ENCODE measurements at places on chromosomes 4 and X.

GRCh38 chr4:89353514-89353913, 45.9 kb upstream of the GPRIN3 start:
- no peak for DNase-seq

GRCh38 chr4:1249731-1250526, 999 bp upstream of the CTBP1 start:
- peak; percentile 50 for DNase-seq

GRCh38 chr4:25424539-25425228, 47.6 kb downstream of the ANAPC4 start:
- no peak for DNase-seq

DNA sequence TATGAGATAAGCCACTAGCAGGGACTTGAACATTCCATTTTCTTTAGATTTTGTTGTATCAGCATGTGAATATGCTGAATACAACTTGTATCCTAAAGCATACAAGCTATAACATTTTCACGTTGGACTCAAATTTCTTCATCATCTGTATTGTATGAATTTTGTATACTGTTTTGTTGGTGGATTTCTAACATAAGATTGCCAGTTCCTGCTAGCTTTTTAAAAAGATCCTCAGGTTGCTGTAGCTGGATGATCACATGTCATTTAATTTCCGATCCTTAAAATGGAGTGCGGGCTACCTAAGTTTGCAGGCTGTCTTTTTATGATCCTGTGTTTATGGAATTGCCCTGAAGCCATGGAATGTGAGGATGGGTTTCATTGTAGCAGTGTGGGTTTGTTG, 6.9 kb downstream of the PDLIM5 start:
- DNase-seq = no peak

DNA sequence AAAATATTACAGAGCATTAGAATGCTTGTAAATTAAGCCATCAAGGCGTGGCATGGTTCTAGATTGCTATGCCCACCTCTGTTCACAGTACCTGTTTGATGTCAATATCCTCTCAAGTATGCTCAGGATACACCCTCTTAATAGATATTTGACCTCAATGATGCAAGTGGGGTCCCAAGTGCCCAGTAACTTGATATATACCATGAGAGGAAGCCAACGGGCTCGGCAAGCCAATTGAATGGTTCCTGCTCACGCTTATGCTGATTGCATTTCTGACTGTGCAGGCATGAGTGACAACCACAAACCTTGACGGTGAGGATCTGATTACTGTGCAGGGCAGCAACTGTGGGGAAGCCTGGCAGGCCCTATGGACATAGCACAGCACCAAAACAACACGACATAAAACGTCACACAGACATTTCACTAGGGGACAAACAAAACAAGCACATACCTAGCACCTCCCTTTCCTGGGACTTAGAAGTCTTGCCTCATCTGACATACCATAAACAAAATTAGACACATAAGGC, 179.1 kb upstream of the ETNPPL start:
- no peak for DNase-seq

GRCh38 chrX:42089031-42089430, 165.7 kb upstream of the CASK start:
- no peak for DNase-seq

GRCh38 chr4:152090543-152090942, 329.7 kb upstream of the GATB start:
- no peak for DNase-seq

- DNase-seq = no peak
Observed at GRCh38 chrX:67587946-67588624, 44.3 kb downstream of the AR start.

- no peak for DNase-seq
Observed at GRCh38 chr4:99677161-99677560, 19.5 kb upstream of the C4orf54 start.

DNA sequence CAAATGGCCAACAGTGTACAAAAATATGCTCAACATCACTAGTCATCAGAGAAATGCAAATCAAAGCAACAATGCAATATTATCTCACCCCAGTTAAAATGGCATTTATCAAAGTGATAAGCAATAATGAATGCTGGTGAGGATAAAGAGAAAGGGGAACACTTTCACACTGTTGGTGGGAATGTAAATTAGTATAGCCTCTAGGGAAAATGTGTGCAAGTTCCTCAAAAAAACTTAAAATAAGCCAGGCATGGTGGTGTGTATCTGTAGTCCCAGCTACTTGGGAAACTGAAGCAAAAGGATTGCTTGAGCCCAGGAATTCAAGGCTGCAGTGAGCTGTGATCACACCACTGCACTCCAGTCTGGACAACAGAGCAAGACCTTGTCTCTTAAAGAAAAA, 572.1 kb downstream of the NLGN4X start:
- no peak for DNase-seq

GRCh38 chr4:19684084-19684483, 567.6 kb upstream of the SLIT2 start:
- no peak for DNase-seq
